ENCODE measurements at places on chromosomes 1 and 21.

- no peak for DNase-seq
These were observed 77.2 kb upstream of the USH2A start for GRCh38 chr1:216500273-216500967.

- DNase-seq, result no peak
These were observed 17.1 kb upstream of the DUSP23 start for GRCh38 chr1:159763686-159764085.

DNA sequence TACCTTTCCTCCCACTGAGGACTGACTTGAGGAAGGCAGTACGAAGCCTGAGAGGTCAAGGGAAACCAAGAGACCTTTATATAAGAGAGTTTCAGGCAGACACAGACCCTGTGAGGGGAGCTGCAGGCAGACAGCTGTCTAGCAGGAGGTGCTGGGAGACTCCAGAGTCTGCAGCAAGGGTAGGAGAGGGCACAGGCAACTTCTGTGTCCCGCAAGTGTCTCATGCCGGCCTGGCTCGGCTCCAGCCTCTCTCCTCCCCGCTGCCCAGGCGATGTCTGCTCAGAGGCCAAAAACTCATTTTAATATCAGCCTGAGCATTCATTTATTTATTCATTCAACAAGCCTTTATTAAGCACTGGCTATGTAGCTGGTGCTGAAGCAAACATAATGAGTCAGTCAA is 83.0 kb downstream of the KIRREL1 start:
- no peak for DNase-seq

DNA sequence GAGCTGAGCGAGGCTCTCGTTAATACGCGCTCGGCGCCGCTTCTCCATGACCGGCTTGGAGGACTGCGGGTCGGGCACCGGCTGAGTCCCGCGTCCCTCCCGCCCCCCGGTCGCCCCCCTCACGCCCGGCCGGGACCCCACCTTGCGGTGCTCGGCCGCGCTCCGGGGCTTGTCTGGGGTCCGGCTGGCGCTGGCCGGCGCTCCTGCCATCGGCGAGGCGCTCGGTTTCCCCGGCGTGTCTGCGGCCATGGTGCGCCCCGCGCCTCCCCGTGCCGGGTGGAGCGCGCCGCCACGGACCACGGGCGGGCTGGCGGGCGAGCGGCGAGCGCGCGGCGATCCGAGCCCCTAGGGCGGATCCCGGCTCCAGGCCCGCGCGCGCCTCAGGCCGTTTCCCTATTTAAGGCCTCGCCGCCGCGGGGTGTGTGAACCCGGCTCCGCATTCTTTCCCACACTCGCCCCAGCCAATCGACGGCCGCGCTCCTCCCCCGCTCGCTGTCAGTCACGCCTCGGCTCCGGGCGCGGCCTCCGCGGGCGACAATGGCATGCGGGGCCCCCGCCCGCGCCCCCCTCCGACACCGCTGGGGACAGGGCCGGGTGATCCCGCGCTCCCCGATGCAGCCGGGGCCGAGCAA is at the start of gene HES4:
Gene HES4, minus strand, starts transcription at position 373 of the 632 bp plus-strand sequence. Its CDS starts 124 bp downstream, at position 249.
- peak; percentile 94 for DNase-seq

- no peak for DNase-seq
These were observed 18.6 kb upstream of the RALGPS2 start for GRCh38 chr1:178706432-178706831.
